ENCODE measurements at places on chromosomes 2 and 18.

DNA sequence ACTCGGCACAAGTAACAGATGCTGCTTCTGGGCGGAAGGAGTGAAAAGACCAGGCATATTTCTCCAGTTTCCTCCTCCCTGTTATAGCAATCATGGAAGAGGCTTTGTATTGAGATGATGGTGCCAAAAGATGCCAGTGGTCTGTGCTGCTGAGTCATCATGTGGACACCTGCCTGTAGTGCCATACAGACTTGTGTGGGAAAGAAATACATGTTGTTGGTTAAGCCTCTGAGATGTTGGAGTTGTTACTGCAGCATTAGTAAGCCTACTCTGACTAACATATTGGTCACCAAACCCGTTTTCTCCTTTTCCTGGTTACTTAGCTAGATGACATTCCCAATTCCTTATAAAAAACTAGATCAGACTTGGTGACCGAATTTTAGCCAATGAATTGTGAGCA, 356.9 kb downstream of the ZNF521 start:
- no peak for DNase-seq

DNA sequence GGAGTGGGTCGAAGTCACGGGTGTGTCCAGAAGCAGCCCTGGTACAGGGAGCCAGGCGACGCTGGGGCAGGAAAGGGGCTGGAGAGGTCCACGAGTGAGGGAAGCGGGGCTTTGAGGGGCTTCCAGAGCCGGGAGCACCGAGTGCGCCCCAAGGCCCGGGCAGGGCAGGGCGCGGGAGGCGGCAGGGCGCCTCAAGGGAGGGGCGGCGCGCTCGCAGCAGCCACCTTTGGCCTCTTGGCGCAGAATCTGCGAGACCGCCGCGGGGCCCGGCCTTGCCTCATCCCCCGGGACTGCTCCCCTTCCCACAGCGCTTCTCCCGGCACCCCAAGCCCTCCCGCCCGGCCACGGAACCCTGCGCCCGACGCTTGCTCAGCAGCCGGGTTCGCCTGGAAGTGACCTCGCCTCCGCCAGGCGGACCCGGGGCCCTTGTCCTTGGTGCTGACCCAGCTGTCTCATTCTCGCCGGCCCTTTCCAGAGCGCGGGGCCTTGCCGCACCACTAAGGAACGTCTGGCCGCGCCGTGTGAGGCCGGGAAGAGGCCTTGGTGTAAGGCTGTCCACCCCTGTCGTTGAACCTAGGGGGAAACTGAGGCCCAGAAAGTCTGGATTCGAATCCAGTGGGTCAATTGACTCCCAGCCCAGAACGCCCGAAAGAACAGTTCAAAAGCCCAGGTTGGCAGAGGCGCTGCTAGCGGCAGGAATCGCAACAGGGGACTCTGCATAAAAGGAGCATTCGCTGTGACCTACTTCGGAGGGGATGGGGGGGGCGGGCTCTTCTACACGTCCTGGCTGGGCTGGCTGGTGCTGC, 584 bp upstream of the DNER start:
- DNase-seq = peak; percentile 88

GRCh38 chr18:74228312-74228711, 63.5 kb downstream of the CYB5A start:
- no peak for DNase-seq

- no peak for DNase-seq
These were observed 106.3 kb upstream of the TCF4 start for GRCh38 chr18:55694291-55694690.

DNA sequence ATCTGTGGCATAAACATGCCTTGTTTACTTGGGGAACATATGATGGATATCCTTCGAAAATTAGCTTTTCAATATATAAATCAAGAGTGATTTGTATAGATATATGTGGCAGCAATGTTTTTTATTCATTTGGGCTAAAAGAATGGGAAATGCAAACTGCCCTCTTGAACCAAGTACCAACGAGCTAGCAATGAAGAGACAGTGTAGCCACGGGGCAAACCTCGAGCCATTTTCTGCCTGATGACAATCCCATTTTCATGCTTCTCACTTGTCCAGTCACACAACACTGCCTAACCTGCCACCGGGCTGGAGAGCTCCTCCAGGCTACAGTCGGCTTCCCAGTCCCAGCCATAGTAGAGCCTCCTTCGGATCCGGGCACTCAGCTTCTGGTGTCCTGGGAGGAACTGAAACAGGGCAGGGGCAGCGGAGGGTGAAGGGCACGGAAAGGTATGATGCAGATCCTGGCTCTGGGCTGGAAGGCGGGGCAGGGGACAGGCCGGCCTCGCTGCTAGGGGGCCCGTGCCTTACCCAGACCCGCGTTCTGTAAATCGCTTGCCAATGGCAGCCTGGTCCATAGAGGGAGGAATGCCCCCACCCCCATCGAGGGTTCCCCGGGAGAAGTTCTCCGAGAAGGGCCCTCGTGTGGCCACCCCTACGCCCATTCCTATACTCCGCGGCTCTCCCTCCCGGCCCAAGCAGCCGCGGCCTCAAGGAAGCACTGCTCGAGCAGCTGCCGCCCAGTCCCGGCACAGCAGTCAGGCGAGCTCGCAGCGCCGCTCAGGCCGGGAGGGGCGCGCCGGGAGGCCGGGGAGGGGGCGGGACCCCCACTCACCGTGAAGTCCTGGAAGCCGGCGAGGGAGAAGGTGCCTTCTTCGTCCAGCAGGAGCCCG, 552 bp downstream of the CNPPD1 start:
- DNase-seq = no peak

GRCh38 chr2:12712881-12713280, 3.9 kb upstream of the TRIB2 start:
- no peak for DNase-seq

DNA sequence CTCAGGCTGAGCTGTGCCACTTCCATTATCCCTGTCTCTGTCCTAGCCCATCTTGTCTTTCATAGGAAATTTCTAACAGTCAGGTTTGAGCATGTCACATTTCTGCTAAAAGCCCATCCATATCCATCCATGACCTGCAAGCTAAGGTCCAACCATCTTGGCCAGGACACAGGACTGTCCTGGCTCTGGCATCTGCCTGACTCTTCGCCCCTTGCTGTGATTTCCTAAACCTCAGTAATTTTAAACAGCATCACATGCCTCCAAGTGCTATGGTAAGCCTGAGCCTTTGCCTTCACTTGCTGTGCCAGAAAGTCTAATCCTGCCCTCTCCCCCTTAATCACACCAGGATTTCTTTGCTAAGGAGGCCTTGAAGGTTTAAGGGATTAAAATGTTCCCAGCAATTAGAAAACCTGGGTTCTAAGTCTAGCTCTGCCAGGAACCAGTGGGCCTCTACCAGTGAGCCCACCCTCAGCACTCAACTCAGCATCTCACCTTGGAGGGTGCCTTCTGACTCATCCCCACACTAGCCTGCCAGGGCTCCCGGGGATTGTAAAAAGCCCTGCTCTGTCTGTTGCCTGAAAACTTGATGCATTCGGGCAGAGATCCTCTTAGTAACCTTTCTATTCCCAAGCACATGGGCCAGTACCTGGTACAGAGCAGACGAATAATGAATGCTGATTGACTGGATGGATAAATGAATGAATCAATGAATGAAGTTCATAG, 411.0 kb downstream of the LRATD1 start:
- peak; percentile 45 for DNase-seq

DNA sequence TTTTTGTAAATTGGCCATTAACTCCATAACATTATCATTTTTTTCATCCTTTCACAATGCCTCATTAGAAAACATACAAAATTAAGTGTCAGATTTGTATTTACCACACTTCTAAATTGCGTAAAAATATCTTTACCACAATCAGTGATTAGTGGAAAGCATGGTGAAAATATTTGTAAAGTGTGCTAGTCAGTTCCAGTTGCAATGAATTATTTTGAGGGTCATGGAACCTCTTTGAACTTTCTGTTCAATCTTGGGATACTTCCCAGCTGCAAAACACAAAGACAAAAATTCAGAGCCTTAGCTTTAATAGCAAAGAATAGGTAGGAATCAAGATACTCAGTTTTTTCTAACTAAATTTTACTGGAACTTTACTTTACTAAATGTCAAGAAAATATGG, 4.0 kb upstream of the COL3A1 start:
- DNase-seq = no peak

DNA sequence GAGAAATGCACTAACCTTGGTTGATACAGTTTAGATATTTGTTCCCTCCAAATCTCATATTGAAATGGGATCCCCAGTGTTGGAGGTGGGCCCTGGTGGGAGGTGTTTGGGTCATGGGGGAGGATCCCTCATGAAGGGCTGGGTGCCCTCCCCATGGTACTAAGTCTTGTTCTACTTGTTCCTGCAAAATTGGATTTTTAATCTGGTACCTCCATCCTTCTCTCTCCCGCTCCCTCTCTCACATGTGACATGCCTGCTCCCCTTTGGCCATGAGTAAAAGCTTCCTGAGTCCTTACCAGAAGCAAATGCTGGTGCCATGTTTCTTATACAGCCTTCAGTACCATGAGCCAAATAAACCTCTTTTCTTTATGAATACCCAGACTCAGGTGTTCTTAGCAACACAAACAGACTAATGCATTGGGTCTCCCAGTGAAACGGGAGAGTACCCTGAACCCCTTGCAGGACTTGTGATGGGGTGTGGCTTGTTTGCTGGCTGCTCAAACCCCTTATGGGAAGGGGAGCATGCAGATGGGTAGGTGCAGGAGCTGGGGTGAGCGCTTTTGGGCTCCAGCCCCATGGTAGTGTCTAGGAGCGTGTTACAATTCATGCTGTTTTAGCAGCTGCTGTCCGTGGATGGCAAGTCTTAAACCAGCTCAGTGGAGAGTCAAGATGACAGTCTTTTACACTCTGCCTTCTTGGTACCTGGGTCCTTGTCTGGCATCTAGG, 27.2 kb downstream of the FAHD2B start:
- DNase-seq = no peak

GRCh38 chr2:230075988-230076631, 7.4 kb upstream of the SLC16A14 start:
- no peak for DNase-seq

- peak; percentile 20 for DNase-seq
These were observed 59.7 kb downstream of the WDSUB1 start for GRCh38 chr2:159226608-159227385.

- DNase-seq = no peak
These were observed 29.0 kb upstream of the EPAS1 start for GRCh38 chr2:46268196-46268595.

DNA sequence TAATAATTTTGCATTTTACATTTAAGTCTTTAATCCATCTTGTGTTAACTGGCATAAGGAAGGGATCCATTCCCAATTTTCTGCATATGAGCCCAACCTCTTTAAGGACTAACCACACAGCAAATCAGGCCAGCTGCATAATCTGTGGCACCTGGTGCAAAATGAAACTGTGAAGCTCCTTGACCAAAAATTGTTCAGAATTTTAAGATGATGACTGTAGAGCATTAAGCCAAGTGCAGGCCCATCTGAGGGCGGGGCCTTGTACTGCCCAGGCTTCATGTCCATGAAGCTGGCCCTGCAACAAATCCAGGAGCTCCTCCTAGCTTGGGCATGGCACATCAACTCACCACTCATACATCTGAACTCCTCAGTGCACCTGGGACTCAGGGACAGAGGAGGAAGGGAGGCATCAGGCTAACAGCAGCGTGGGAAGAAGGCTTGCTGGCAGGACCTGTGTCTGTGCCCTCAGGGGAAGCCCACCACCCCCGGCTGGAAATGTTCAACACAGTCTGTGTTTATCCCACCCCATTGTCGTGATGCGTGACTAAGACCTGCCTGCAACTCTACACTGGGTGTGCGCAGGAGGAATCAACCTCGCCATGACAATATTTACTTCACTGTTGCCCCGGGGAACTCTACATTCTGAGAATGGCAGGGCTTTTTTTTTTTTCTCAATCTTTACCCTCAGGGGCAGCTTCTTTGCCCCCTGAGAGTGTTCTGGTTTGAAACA, 128.9 kb upstream of the SIX2 start:
- no peak for DNase-seq

GRCh38 chr2:84908948-84909713, 3.7 kb downstream of the TMSB10 start:
- DNase-seq = no peak

GRCh38 chr2:98543842-98544241, 64.5 kb downstream of the COA5 start:
- DNase-seq = no peak

- no peak for DNase-seq
These were observed 6.3 kb downstream of the GPR148 start for GRCh38 chr2:130735200-130735599.

DNA sequence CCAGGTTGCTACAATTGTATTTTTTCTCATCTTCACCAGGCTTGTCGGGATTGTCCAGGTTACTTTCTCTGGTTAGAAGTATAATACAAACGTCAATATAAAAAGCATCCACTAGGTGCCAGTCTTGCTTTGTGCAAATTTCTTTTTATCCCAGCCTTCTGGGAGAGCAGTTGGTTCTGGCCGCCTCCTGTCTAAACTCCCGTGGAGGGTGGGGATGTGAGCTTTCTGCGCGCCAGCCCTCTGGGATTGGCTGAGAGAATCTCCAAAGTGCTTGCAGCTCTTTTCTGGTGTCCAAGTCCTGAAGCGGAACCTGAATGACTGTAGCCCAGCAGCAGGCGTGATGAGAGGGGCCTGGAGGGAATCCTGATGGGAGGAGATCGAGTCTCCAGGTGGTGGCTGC, 22.4 kb upstream of the TOGARAM2 start:
- peak; percentile 93 for DNase-seq

- DNase-seq = no peak
These were observed 174.8 kb upstream of the EPAS1 start for GRCh38 chr2:46122318-46122976.

- no peak for DNase-seq
These were observed 7.3 kb upstream of the CHN1 start for GRCh38 chr2:175012516-175012915.

- peak; percentile 17 for DNase-seq
These were observed 2.7 kb upstream of the GKN1 start for GRCh38 chr2:68971591-68972231.

DNA sequence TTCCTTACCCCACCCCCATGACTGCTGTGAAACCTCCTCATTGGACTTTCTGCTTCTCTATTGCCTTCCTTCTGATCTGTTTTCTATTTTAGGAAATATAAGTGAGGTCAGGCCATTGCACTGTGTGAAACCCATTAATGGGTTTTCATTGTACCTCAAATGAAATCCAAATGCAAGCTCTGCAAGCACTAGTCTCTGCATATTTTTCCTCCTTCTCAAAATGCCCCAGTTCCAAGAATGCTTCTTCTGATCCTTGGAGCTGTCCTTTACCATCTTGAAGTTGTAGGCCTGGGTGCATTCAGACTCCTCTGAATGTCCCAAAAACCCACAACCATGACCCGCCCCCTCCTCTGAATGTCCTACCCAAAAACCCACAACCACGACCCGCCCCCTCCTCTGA, 8.2 kb downstream of the IL1A start:
- no peak for DNase-seq

Data from eye (tissue), 1 donor.